ENCODE measurements at places on chromosomes 13 and 19.

DNA sequence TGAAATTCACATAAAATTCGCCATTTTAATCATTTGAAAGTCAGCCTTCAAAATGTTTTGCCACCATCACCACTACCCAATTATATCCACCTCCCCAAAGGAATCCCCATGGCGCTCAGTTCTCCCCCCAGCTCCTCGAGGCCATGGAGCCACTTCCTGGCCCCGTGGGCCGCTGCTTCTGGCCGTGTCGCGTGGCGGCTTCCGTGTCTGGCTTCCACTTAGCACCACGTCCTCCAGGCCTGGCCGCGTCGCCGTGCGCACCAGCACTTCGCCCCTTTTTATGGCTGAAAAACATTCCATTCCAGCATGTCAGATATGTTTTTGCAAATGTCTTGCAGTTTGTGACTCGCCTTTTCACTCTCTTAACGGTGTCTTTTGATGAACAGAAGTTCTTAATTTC, 46.7 kb upstream of the DCUN1D2 start:
- DNase-seq = no peak

GRCh38 chr19:7540761-7541474, 5.4 kb downstream of the PNPLA6 start:
- DNase-seq = peak; percentile 37

- DNase-seq = no peak
Measured at GRCh38 chr13:50989476-50989875, 79.9 kb downstream of the RNASEH2B start.

DNA sequence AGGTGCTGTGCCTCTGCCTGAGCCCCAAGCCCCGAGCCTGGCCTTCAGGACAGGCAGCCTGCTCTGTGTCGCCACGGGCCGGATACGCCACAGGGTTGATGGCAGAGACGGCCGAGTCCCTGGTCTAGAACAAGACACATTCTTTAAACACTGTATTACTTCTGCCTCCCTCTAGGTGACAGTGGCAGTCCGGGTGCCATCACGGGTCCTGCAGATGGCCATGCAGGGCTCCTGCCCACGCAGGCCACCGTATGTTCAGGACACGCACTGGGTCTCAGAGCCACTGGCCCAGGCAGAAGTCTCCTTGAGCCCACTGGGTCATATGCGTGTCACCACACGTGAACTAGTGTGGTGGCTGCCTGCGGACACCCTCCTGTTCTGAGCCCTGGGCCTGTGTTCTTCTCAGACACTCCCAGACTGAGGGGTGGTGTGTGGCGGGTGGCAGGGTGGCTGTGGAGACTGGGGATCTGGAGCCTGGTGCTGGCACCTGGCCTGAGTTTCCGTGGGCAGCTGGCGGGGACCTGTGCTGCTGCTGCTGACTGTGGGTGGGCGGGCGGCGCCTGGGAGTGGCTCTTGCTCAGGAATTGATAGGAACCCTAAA, 4.4 kb downstream of the PLEKHJ1 start:
- no peak for DNase-seq

GRCh38 chr19:18280247-18281081, 958 bp downstream of the JUND start:
- peak; percentile 60 for DNase-seq

DNA sequence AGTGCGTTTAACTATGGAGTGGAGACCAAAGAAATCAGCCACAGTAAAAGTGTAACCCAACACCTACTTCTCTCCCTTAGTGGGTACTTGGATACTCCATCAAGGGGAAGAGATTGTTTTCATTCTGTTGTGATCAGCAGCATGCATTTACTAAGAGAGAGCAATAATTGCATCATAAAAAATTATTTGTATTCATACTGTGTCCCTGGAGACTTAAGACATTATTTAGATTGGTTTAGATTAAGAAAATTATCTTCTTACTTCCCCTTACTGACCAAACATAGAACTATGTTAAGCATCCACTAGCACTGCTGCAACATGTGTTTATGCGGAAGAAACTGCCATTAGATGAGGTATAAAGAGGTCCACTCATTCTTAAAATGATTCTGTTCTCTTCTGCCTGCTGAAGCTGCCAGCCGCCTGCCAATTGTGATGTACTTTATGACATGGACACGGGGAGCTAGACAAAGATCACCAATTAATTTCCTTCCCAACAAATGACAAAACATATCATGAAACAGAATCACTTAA, 738.5 kb downstream of the DIAPH3 start:
- no peak for DNase-seq

- DNase-seq = no peak
Measured at GRCh38 chr13:101594936-101595335, 142.5 kb downstream of the ITGBL1 start.

- no peak for DNase-seq
Measured at GRCh38 chr13:76697288-76697687, 188.9 kb downstream of the KCTD12 start.

GRCh38 chr13:40433577-40433976, 232.9 kb downstream of the FOXO1 start:
- no peak for DNase-seq

GRCh38 chr13:48511621-48512230, 21.2 kb downstream of the RCBTB2 start:
- DNase-seq = no peak

DNA sequence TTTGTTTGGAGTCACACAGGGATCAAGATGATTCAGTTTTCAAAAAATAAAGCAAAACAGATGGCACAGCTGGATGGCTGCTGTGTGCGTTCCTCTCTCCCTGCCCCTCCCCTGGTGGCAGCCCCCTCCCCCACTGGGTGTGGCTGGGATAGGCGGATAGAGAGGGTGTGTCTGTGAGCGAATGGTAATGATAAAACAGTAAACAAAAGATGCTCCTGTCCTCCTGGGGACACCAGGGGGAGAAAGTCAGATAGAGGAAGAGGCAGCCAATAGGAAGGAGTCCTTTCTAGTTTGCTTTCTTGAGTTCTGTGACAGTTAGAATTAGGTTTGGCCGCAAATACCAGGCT, 6.5 kb downstream of the TMEM255B start:
- DNase-seq = no peak

GRCh38 chr13:70789751-70790150, 681.5 kb upstream of the KLHL1 start:
- DNase-seq = no peak

DNA sequence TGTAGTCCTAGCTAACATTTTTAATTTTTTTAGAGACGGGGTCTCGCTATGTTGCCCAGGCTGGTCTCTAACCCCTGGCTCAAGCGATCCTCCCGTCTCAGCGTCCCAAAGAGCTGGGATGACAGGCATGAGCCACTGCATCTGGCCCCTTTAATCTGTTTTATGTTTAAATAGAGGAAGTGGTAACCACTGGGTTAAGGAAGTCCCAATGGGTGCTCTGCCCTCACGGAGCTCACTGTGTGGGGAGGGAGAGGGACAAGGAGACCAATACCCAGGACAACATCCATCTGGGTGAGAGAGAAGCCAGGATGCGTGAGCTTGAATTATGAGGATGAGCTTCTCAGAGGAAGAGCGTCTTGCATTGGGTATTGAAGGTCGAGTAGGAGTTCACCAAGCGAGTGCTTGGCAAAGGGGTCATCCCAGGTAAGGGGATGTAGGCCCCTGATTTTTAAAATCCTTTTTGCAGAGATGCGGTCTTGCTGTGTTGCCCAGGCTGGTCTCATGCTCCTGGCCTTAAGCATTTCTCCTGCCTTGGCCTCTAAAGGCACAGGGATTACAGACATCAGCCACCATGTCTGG, 13.8 kb downstream of the YJU2 start:
- no peak for DNase-seq

DNA sequence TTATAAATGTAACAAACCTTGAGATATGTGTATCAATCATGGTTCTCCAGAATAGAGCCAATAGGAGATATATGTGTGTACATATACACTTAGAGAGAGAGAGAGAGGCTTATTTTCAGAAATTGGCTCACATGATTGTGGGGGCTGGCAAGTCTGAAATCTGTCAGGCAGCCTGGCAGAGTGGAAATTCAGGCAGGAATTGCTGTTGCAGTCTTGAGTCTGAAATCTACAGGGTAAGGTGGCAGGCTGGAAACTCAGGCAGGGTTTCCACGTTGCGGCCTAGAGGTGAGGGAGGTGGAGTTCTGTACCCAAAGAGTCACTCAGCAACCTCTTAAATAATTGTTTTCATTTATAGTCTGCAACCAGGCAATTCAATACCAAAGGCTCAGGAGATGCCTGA, 218.4 kb downstream of the B3GLCT start:
- no peak for DNase-seq

DNA sequence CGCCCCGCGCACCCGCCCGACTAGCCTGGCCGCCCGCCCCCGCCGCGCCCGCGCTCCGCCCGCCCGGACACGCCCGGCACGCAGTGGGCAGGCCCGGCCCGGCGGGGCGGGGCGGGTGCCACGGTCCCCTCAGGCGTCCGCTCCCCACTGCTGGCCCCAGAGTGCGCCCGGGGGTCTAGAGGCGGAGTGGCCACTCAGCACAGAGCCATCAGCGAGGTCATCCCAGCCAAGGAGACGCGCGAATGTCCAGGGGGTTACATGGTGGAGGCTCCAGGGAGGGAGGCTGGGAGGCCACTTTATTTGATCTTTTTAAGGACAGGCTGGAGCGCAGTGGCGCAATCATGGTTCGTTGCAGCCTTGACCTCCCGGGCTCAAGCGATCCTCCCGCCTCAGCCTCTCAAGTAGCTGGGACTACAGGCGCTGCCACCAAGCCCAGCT, 236 bp upstream of the TINCR start:
- DNase-seq = no peak

DNA sequence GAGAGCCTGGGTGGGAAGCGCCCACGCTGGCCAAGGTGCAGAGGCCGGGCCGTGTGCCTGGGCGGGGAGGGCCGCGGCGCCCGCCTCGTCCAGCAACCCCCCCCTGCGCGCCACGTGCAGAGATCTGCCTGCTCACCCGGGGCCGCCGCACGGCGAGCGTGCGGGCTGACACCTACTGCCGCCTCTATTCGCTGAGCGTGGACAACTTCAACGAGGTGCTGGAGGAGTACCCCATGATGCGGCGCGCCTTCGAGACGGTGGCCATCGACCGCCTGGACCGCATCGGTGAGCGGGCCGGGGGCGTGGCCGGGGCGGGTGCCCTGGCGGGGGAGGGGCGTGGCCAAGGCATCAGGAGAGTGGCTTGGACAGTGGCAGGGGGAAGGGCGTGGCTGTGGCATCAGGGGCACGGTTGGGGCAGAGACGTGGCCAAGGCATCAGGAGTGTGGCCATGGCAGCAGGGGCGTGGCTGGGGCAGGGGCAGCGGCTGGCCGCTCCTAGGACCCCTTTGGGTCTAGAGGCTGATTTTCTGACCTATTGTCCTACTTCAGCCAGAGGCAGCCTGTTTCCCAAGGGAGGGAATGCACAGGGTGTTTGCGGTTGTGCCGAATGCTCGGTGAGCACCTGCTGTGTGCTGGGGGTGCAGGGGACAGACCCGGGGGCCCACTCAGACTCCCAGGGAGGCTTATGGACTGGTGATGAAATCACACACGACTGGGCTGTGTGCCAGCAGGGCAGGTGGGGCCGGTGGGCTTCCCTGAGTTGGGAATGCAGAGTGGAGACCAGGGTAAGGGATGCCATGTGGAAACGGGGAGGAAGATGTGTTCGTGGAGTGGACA, 19.4 kb downstream of the POLRMT start:
- DNase-seq = no peak

- no peak for DNase-seq
Measured at GRCh38 chr19:33428627-33429125, 55.2 kb downstream of the CEBPG start.

Measured in stimulated activated CD8-positive, alpha-beta memory T cell treated with anti-CD3 and anti-CD28 coated beads, Interleukin-2, amount 100 ng/mL, for 48 hours (primary cell).